ENCODE measurements at places on chromosomes 1 and 21.

- no peak for DNase-seq
Observed at GRCh38 chr21:36589352-36589971, 109.5 kb upstream of the SIM2 start.

DNA sequence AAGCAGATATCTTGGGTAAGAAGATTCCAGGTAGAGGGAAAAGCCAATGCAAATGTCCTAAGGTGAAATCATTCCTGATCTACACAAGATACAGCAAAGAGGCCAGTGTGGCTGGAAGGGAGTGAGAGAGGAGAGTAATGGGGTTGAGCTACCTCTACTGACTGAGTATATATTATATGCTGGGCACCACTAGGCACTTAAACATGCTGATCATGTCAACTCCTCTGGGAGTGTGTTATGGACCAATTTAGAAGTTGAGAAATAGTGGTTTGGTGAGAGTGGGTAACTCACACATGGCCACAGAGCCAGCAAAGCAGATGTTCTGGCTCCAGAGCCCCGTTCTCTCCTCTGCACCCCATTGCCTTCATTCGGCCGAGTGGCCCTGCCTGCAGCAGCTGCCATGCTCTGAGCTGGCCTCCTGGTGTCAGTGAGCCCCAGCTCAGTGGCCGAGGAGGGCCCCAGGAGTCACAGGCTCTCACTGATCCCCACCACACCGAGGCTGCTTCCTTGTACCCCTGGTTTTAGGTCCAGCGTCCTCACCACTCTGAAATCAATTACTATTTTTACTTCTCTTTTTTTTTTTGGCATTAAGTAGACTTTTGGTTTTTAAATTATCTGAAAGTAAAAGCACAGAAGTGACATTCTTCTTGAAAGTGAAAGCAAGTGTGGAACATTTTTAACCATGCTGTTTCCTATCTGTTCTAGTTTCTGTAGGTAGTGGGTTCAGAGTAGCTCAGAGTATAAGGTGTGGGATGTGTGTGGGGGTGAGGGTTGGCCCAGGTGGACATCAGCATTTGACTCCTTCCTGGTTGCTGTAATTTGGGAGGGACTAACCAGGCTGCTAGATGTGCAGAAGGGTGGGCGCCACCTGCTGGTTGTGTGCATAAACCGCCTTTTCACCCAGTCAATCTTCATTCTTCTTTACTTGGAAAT is 45.8 kb upstream of the CRNN start:
- peak; percentile 56 for DNase-seq

- DNase-seq, result no peak
Observed at GRCh38 chr1:191869790-191870312, 288.4 kb upstream of the RGS18 start.

GRCh38 chr1:29835874-29836273 is 599.6 kb downstream of the PTPRU start:
- DNase-seq, result no peak

GRCh38 chr1:46638921-46639320 is 22.3 kb upstream of the MOB3C start:
- no peak for DNase-seq

GRCh38 chr1:153791648-153792253 is 16.5 kb downstream of the SLC27A3 start:
- no peak for DNase-seq

GRCh38 chr1:193210996-193211395 is 24.6 kb upstream of the B3GALT2 start:
- DNase-seq, result no peak

- no peak for DNase-seq
Observed at GRCh38 chr1:198754670-198755069, 115.8 kb downstream of the PTPRC start.

GRCh38 chr1:216841165-216841564 is 117.9 kb upstream of the ESRRG start:
- no peak for DNase-seq

DNA sequence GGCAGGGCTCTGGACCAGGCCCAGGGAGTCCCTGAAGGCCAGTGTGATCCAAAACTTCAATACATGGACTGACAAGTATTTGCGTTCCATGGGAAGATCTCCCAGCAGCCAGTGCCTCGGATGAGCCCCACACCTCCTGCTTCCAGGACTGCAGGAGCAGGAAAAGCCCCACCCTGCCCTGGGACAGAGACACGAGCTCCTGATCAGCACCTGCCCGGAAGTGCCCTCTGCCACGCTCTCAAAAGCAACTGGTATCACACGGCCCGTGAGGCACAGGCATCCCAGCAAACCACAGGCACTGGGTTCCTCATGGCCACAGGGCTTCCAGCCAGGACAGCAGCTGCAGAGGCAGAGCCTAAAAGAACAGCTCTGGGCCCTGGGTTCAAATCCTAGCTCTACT is 48.6 kb downstream of the ACOT7 start:
- DNase-seq, result no peak

GRCh38 chr1:184322253-184322652 is 64.6 kb upstream of the C1orf21 start:
- DNase-seq, result no peak

GRCh38 chr1:244920911-244921761 is 56.8 kb upstream of the HNRNPU start:
- DNase-seq, result no peak

Measured in activated naive CD4-positive, alpha-beta T cell (primary cell).